ENCODE measurements at places on chromosomes 16 and 17.
A peak's percentile ranks its signal among the peaks of the same experiment; 100 is the strongest.

DNA sequence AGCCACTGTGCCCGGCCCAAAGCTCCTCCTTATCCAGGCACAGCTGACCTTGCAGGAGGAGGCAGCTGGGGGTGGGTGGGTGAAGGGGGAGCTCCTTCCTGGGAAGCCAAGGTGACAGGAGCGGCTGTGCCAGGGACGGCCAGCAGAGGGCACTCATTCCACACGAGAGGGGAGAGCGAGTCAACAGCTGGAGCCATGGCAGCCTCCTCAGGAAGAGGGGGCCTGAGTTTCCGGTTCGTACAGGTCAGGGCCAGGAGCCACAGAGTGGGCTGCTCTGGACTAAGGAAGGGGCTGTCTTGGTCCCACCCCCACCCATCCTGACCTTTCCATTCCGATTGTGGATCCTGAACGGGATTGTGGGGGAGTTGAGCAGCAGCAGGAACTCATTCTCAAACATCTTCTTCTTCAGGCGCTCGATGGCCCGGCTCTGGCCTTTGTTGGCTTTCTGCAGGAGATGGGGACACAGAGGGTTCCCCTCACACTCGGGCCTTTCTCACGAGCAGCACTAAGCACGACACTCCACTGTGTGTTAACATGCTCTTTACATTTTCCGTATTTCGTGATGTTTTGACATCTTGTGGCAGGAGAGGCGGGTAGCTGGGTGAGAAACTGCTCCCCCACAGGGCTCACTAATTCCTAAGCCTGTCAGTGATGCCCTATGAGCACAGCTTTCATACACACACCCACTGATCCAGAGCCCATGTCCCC lies 61.6 kb downstream of the TIMM22 start:
- no peak for DNase-seq

DNA sequence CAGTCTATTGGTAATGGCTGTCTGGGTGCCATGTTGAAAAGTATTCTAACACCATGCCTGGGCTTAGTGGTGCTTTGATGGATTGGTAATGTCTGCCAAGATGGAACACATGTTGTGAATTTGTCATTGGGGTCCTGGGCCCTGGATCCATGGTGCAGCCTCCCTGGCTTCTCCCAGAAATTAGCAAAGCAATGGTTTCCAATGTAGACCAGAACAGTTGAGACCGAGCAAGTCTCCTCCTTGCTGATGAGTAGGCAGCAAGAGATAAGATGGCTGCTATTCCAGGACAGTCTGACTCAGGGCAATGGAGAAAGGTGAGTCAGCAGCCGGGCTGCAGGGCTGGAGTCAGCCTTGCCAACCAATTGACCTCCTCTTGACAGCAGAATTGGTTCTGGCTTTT lies 30.8 kb downstream of the GPR139 start:
- DNase-seq, result no peak

DNA sequence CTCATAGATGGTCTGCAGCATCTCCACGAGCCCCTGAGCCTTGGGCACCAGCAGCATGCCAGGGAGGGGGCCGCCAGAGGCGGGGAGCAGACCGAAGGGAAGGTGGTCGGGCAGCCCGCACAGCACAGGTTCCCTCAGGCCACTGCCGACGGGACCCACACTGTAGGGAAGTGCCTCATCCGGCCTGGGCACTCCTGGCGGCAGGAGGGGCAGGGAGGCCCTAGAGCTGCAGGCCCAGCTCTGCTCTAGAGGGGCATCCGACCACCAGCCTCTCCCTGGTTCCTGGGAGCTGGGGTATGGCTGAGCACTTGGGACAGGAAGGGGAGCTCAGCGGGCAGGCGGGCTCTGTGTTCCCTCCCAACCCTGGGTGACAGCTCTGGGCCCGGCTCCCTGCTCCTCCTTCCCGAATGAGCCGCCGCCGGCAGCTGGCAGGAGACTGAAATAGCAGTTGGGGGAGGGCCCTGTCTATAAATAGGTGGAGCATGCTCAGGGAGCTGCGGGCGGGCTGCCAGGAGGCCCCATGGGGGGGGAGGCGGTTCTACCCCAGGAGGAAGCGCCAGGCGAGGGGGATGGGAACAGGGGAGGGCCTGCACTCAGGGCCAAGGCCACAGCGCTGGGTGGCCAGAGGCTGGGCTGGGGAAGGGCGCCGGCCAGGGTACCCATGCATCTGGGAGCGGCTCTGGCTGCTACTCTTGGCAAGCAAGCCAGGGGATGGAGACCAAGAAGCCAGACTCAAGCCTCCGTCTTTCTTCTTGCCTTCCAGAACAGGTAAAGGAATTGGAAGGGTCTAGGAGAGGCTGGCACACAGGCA lies 12.4 kb downstream of the HDAC5 start:
- peak; percentile 37 for DNase-seq

GRCh38 chr16:55909876-55910275 lies 34.7 kb upstream of the CES5A start:
- DNase-seq, result no peak

DNA sequence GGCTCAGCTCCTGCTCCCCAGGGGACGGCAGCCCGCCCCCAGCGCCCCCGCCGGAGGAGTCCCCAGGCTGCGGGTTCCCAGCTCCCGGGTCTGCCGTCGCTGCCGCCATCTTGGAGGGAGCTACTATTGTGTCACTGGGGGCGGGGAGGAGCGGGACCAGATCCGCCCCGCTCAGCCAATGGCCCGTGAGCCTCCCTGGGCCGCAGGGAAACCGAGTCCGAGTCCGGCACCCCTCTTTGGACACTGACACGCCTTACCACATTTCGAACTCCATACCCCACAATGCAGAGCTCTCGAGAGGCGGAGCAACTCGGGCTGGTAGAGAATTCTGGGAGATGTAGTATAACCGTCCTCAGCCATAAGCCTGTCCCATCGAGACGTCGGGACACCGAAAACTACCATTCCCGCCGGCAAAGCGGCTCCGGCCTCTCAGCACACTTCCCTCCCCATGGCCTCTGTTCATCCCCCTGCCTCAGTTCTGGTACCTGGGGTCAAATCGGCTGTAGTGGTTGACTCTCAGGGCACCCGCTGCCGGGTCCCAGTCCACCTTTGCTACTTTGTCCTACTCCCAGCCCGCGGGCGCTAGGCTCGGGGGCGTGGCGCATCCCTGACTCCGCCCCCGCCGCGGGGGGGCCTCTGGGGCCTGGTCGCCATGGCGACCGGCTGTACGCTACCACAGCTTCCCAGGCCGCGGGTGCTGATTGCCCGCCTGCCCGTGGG lies at the start of the genes RANBP10 and TSNAXIP1:
TSS of gene RANBP10 (minus strand) at position 133 of the 720 bp plus-strand sequence. CDS start at position 109, 24 bp downstream.
TSS of gene TSNAXIP1 (plus strand) at position 462 of the 720 bp plus-strand sequence. CDS start 261 bp downstream, outside the sequence.
- DNase-seq, result peak; percentile 90

DNA sequence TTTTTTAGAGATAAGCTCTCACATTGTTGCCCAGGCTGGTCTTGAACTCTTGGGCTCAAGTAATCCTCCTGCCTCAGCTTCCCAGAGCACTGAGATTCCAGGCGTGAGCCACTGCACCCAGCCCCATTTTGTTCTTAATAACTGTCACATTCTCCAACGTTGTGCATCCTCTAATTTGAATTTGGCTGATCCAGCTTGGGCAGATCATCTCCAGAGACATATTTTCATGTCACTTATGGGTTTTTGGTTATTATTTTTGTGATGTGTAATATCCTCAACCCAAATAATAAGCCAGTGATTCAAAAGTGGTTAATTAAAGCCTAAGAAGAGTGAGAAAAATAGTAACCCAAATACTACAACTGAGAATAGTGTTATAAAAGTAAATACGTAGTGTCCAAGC lies 16.2 kb upstream of the COL1A1 start:
- DNase-seq, result no peak

Data from esophagus squamous epithelium (tissue), 5 donors.